Lower lobe of right lung (tissue), 2 donors: ENCODE measurements at places on chromosomes 1 and 21. TPM values are rescaled to one million over a fixed set of nuclear protein-coding genes. Genes with fewer than 3 reads are reported as not detected.

GRCh38 chr1:35488336-35488735 is 68.9 kb downstream of the KIAA0319L start:
- no peak overlapping the region for H3K4me3 ChIP-seq
- H3K4me1 ChIP-seq, result peaks cover 13% of the 10 kb centered on the region
- DNase-seq, result no peak
- no peaks in the 10 kb centered on the region for H3K27me3 ChIP-seq
- peak overlapping the region; percentile 20 for H3K27ac ChIP-seq

Gene COP1
- total RNA-seq, result 46.3 TPM

GRCh38 chr1:20194757-20195461 is 8.6 kb upstream of the PLA2G2C start:
- H3K27me3 ChIP-seq, result peaks cover 3% of the 10 kb centered on the region
- H3K4me3 ChIP-seq, result peak overlapping the region; percentile 6
- no peaks in the 10 kb centered on the region for H3K36me3 ChIP-seq
- peak; percentile 78 for DNase-seq
- no peak overlapping the region for H3K27ac ChIP-seq
- peaks cover 10% of the 10 kb centered on the region for H3K4me1 ChIP-seq

DNA sequence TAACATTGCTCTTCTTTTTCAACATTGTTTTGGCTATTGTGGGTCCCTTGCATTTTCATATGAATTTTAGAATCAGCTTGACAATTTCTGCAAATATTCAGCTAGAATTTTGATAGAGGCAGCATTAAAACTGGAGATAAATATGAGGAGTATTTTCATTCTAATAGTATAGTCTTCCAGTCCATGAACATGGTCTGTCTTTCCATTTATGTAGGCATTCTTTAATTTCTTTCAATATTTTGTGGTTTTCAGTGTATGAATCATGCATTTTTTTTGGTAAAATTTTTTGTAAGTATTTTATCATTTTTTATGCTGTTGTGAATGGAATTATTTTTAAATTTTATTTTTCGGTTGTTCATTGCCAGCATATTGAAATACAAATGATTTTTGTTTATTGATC is 97.2 kb downstream of the DNAH14 start:
- H3K27me3 ChIP-seq, result no peaks in the 10 kb centered on the region
- H3K27ac ChIP-seq, result no peak overlapping the region
- H3K4me1 ChIP-seq, result no peaks in the 10 kb centered on the region
- H3K4me3 ChIP-seq, result no peak overlapping the region

DNA sequence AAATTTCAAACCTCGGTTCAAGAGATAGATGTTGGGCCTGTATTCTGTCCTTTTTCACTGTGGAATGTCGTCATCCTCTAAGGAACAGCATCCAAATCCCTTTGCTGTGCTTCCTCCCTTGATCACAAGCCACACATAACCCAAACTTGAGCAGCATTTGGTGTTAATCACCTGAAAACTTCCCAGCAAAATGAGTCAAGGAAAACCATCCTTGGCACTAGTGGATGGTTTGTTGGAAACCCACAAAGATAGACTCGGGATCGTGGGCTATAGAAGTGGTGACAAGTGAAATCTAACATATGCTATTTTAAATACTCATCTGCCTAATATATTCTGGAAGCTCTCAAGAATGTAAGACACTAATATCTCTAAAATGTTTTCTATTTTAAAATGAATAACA is 459.1 kb downstream of the SETD4 start:
- H3K4me1 ChIP-seq, result no peaks in the 10 kb centered on the region
- no peak for DNase-seq
- no peak overlapping the region for H3K27ac ChIP-seq
- no peak overlapping the region for H3K4me3 ChIP-seq

Gene PTGS2
- total RNA-seq, result 15.5 TPM

DNA sequence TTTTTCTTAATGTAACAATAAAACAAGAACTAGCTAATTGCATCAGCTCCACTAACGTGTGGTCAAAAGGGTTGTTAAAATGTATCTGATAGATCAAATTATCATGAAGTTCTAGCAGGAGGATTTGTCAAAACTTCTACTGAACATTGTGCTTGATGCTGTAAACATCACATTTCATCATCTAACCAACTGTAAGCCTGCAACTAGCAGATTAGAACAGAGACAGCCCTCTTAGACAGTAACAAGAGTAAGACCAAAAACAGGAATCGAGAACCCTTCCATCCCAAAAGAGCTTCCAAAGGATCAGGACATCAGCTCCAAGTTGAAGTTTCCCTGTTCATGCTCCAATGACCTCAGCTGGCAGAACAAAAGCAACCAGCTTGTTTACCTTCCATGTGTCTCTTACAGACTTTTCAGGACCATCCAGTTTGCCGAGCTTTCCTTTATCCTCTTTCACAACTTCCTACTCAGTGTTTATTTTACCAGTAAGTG is 44.6 kb downstream of the NIBAN1 start:
- no peak overlapping the region for H3K4me3 ChIP-seq
- no peak for DNase-seq
- no peaks in the 10 kb centered on the region for H3K4me1 ChIP-seq
- H3K27ac ChIP-seq, result no peak overlapping the region
- H3K27me3 ChIP-seq, result no peaks in the 10 kb centered on the region
- no peaks in the 10 kb centered on the region for H3K36me3 ChIP-seq

DNA sequence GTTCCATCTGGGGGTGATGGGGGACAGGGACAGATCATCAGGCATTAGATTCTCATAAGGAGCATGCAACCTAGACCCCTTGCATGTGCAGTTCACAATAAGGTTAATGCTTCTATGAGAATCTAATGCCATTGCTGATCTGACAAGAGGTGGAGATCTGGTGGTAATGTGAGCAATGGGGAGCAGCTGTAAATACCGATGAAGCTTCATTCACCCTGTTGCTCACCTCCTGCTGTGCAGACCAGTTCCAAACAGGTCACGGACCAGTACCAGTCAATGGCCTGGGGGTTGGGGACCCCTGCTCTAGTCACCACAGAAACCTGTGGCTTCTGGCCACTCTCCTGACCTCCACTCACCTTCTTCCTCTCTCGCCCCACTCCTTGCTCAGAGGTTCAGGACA is 229.9 kb downstream of the PTPRU start:
- no peaks in the 10 kb centered on the region for H3K4me1 ChIP-seq
- no peak overlapping the region for H3K4me3 ChIP-seq
- H3K27me3 ChIP-seq, result peaks cover 7% of the 10 kb centered on the region
- H3K36me3 ChIP-seq, result no peaks in the 10 kb centered on the region

DNA sequence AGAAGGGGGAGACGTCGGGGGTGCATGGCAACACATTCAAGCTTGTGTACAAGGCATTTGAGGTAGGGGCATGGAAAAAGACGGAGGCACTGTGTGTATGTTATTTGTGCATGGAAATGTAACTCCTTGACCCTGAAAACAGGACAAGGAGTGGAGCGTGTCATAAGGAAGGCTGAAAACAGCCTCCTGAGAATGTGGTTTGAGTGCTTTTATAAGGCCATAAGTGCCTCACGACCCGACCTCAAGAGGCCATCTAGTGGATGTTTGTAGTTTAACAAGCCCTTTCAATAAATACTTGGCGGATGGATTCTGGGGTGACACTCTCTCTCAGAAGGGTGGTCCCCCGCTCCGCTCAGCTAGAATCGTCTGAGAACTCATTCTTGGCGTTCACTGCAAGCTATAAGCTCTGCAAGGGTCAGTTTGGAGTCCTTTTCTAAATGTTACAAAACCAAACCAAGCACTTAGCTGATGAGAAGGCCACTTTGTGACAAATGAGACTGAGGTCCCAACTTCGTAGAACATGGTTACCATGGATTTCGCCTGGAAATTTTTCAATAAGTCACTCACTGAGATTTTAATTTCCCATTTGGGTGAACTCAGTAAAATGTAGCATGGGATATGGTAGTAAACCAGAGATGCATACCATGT is 38.8 kb upstream of the CLCA4 start:
- H3K36me3 ChIP-seq, result no peaks in the 10 kb centered on the region
- DNase-seq, result no peak
- peaks cover 15% of the 10 kb centered on the region for H3K4me1 ChIP-seq
- H3K4me3 ChIP-seq, result no peak overlapping the region
- H3K27ac ChIP-seq, result no peak overlapping the region

GRCh38 chr1:231058416-231059109 is 18.5 kb upstream of the FAM89A start:
- H3K4me1 ChIP-seq, result peaks cover 8% of the 10 kb centered on the region
- H3K27me3 ChIP-seq, result no peaks in the 10 kb centered on the region
- H3K36me3 ChIP-seq, result no peaks in the 10 kb centered on the region
- no peak overlapping the region for H3K27ac ChIP-seq

- peak overlapping the region; percentile 58 for H3K4me3 ChIP-seq
- DNase-seq, result peak; percentile 82
- no peaks in the 10 kb centered on the region for H3K36me3 ChIP-seq
- peaks cover 14% of the 10 kb centered on the region for H3K4me1 ChIP-seq
These were observed 4.9 kb downstream of the RNF223 start for GRCh38 chr1:1069056-1069710.

Gene IL19
- not detected for total RNA-seq

- DNase-seq, result no peak
- no peak overlapping the region for H3K27ac ChIP-seq
- H3K4me1 ChIP-seq, result no peaks in the 10 kb centered on the region
- no peak overlapping the region for H3K4me3 ChIP-seq
- no peaks in the 10 kb centered on the region for H3K27me3 ChIP-seq
These were observed 153.5 kb downstream of the DPYD start for GRCh38 chr1:97767381-97767780.

- H3K4me1 ChIP-seq, result no peaks in the 10 kb centered on the region
- H3K36me3 ChIP-seq, result no peaks in the 10 kb centered on the region
- no peak for DNase-seq
- no peak overlapping the region for H3K4me3 ChIP-seq
- no peaks in the 10 kb centered on the region for H3K27me3 ChIP-seq
- H3K27ac ChIP-seq, result no peak overlapping the region
These were observed 7.2 kb upstream of the IGSF3 start for GRCh38 chr1:116674751-116675150.

GRCh38 chr1:25095635-25096200 is 136.6 kb downstream of the SYF2 start:
- no peak for DNase-seq
- H3K4me1 ChIP-seq, result no peaks in the 10 kb centered on the region
- H3K27me3 ChIP-seq, result peaks cover 7% of the 10 kb centered on the region
- no peak overlapping the region for H3K27ac ChIP-seq
- no peak overlapping the region for H3K4me3 ChIP-seq
- H3K36me3 ChIP-seq, result no peaks in the 10 kb centered on the region

- H3K36me3 ChIP-seq, result no peaks in the 10 kb centered on the region
- DNase-seq, result no peak
- H3K27ac ChIP-seq, result no peak overlapping the region
- peaks cover 60% of the 10 kb centered on the region for H3K4me1 ChIP-seq
- no peak overlapping the region for H3K4me3 ChIP-seq
These were observed 68.3 kb downstream of the SSBP3 start for GRCh38 chr1:54337928-54338327.

GRCh38 chr1:214864896-214865688 is 217.4 kb upstream of the KCNK2 start:
- no peak for DNase-seq
- H3K27me3 ChIP-seq, result no peaks in the 10 kb centered on the region
- no peaks in the 10 kb centered on the region for H3K36me3 ChIP-seq
- H3K4me1 ChIP-seq, result no peaks in the 10 kb centered on the region
- H3K4me3 ChIP-seq, result no peak overlapping the region

DNA sequence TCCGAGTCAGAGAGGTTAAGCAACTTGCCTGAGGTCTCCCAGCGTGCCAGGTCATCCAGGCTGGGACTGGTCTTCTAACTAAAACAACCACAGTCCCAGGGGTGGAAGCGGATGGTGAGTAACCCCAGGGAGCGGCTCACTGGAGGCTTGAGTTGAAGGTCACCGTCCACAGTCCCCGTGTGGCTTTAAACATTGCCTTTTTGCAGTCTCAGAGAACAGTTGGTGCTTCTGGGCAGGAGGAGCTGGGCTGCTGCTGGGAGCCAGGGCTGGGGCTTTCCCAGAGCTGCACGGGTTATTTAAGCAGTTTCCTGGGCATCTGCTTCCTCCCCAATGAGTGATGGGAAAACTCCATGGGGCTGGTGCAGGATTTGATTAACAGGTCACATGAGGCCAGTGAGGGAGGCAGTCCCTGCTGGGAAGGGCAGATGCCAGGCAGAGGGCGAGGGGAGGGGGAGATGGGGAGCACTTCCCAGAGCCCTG is 12.3 kb downstream of the ARHGEF10L start:
- H3K4me3 ChIP-seq, result no peak overlapping the region
- H3K27ac ChIP-seq, result no peak overlapping the region
- H3K27me3 ChIP-seq, result no peaks in the 10 kb centered on the region
- H3K36me3 ChIP-seq, result no peaks in the 10 kb centered on the region

DNA sequence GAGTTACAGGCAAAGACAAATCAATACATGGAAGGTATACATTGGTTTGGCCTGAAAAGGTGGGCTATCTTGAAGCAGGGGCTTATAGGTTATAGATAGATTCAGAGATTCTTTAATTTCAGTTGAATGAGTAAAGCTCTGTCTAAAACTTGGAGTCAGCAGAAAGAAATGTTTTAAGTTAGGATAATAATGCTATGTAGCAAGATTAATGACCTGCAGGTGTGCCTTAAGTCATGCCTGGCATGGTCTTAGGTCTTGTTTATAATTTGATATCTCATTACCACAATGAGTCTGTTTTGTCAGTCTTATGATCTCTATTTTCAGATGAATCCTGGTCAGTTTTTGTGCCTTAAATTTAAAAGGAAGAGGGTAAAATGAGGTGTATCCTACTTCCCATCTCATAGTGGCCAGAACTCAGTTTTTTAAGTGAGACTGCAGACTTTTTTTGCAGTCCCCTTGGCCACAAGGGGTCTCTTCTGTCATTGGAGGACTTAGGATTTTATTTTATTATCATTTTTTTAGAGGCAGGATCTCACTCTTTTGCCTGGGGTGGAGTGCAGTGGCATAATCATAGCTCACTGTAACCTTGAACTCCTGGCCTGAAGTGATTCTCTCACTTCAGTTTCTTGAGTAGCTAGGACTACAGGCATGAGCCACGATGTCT is 21.3 kb upstream of the PGBD2 start:
- DNase-seq, result no peak
- no peaks in the 10 kb centered on the region for H3K27me3 ChIP-seq
- no peaks in the 10 kb centered on the region for H3K4me1 ChIP-seq
- no peak overlapping the region for H3K4me3 ChIP-seq
